ENCODE measurements at places on chromosomes 12 and 14.
A peak's percentile ranks its signal among the peaks of the same experiment; 100 is the strongest.

- no peak for DNase-seq
Observed at GRCh38 chr12:124727264-124727800, 136.3 kb downstream of the SCARB1 start.

DNA sequence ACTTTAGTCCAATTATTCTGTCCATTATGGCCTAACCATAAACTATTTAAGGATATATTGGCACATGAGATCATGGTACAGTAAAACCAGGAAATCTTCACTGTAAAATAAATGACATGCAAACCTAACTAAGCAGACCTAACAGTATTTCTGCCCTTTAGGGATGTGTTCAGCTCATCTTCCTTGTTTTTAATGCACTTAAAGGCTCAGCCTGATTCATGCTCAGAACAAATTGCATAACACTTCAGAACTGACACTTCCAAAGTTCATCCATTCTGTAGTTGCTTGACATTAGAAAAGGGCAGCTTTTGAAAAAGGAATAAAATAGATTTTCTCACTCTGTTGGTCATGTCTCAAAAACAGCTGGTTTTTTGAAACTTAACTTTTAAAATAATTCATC, 708.5 kb downstream of the C12orf50 start:
- DNase-seq = no peak

DNA sequence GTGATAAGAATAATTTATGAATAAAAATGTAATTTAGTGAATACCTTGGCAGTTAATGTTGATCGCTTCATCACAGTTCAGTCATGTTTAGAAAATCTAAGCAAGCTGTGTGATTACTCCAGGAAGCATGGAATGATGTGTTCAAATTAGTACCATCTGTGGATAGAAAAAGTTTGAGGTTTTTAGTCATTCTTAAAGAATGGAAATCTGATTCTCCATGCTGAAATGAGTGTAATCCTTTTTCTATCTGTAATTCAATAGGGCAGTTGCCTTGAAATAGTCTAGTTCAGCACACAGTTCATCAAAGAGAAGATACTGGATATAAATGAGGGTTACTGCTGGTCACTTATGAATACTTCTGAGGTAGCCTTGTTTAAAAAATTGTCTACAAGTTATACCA, 127.2 kb upstream of the MYF6 start:
- DNase-seq = peak; percentile 90

DNA sequence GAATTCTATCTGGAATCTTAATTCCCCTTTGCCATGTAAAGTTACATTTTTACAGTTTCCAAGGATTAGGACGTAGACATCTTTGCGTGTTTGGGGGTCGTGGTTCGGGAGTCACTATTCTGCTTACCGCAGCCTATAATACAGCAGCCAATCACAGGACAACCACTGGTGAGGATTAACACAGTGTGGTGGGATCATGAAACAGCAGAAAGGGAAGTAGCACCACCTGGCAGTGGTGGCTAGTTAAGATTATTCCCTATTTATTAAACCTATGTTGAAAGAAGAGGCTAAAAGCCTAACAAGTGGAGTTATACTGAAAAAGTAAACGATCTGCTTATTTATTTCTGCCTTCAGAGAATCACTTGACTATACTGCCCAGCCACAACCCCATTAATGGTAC, 71.7 kb downstream of the IPO8 start:
- no peak for DNase-seq

- no peak for DNase-seq
Observed at GRCh38 chr14:99512571-99513182, 31.5 kb downstream of the CCNK start.

Data from astrocyte of the cerebellum (primary cell).